ENCODE measurements at places on chromosomes 4 and X.

DNA sequence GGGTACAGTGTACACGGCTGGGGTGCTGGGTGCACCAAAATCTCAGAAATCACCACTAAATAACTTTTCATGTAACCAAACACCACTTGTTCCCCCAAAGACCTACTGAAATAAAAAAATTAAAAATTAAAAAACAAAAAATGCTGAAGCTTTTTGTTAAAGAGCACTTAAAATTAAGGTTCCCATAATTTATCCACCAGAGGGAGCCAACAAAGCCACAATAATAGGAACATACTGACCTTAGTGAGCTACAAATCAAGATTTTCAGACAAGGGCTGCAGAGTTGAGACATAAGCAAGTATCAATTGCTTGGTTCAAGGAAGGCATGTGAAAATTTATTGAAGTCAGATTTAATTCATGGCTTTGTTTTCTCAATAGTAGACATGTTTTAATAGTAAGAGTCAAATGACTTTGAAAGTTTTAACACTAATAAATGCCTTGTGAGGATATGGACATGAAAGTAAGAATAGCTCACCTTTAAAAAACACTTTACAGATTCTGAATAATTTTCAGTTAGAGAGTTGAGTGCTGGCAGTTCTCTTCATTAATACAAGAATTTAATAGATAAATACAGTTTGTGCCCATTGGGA, 43.0 kb upstream of the SCOC start:
- DNase-seq = peak; percentile 40

GRCh38 chr4:152528060-152528459, 7.8 kb downstream of the FBXW7 start:
- DNase-seq = no peak

- peak; percentile 19 for DNase-seq
Observed at GRCh38 chrX:39399387-39399786, 598.1 kb downstream of the MID1IP1 start.

- no peak for DNase-seq
Observed at GRCh38 chr4:16725252-16725651, 173.2 kb downstream of the LDB2 start.

- DNase-seq = no peak
Observed at GRCh38 chr4:53589511-53589910, 1.8 kb downstream of the LNX1 start.

Measured in muscle of leg (tissue), 16 donors.